NCI-H345 (cell line): ENCODE measurements at places on chromosomes 11 and 22.

- DNase-seq, result no peak
Observed at GRCh38 chr11:24509114-24509513, 12.3 kb downstream of the LUZP2 start.

DNA sequence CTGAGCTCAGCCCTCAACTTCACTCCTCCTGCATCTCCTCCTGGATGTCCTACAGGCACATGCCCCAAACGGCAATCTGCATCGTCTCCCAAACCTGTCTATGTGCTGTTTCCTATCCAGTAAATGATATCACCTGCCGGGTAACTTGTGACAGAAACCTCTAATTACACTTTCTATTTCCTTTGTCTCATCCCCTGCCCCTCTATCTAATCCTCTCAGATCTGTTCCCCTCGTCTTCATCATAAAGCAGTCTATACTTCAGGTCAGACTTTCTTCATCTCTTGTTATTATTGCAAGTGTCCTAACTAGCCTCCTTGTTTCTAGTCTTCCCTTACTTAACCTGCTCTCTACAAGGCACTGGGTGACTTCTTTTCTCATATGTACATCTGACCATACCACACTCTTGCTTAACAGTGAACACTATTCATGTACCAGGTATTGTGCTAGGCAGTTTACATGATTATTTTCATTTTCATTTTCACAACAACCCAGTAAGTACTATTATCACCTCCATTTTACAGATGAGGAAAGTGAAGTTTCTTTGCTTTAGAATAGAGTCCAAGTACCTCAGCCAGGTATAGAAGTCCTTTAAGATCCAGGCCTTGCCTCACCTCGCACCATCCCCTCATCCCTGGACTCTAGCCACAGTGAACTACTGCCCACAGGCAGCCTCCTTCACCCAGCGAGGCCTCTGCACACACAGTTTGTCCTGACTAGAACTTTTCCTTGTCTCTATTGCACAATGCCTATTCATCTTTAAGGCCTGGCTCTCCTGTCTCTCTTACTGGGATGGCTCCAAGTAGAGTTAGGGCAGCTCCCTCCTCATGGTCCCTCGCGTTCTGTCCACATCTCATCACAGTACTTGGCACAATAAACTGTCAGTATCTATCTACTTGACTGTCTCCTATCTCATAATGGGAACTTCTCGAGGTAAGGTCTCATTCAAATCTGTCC lies 22.1 kb upstream of the UCP3 start:
- no peak for DNase-seq

DNA sequence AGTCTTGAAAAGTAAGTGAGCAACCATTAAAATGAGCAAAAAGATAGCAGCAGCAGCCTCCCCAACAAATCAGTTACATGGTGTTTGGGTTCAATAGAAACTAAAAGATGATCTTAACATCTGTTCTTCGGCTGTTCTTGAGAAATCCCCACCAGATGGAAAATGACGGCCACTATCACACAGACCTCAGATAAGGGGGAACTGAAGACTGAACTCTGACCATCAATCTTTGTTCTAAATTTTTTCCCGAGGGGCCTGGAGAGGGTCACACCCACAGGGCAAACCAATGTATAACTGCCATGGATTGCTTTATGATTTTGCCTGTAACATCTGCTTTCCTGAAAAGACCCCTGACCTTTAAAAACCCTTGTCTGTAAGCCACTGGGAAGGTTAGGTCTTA lies 624.8 kb upstream of the KIRREL3 start:
- DNase-seq, result no peak

GRCh38 chr11:117228091-117228490 lies 3.8 kb downstream of the PCSK7 start:
- DNase-seq, result no peak

DNA sequence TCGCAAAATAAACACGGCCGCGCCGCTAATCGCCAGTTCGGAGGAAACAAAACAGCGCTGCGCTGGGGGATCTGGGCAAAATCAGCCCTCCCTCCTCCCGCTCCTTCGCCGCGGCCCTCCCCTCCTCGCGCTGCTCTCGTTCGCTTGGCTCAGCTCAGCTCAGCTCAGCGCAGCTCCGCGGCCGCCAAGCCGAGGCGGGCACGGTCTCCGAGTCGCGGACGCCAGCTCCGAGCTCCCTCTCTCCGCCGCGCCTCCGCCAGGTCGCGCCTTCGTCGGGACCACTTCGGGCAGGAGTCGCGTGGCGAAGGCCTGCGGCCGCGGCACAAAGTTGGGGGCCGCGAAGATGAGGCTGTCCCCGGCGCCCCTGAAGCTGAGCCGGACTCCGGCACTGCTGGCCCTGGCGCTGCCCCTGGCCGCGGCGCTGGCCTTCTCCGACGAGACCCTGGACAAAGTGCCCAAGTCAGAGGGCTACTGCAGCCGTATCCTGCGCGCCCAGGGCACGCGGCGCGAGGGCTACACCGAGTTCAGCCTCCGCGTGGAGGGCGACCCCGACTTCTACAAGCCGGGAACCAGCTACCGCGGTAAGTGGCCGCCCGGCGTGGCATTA lies at the start of gene SPON1:
Gene SPON1, plus strand, starts transcription at position 162 of the 607 bp plus-strand sequence. Its CDS starts 182 bp downstream, at position 344.
- DNase-seq, result no peak

- peak; percentile 78 for DNase-seq
Observed at GRCh38 chr11:34654483-34655334, 33.8 kb downstream of the EHF start.

DNA sequence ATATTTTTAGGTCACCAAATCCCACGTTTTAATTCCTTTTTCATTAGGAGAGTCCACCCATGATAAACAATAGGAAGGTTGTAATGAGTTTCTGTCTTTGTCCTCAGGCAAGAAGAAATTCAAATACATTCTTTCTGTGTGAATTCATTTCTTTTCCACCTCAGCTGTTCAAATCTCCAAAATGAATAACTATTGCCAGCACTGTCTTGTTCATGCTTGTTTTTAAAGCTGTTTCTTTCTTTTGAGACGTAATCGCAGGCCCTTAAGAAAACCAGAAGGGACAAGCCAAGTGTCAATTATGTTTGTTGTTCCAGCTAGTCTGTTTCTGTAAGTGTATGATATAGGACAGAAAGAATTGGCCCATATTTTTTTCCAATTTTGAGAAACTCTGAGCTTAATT lies 20.2 kb downstream of the MMP27 start:
- DNase-seq, result no peak

DNA sequence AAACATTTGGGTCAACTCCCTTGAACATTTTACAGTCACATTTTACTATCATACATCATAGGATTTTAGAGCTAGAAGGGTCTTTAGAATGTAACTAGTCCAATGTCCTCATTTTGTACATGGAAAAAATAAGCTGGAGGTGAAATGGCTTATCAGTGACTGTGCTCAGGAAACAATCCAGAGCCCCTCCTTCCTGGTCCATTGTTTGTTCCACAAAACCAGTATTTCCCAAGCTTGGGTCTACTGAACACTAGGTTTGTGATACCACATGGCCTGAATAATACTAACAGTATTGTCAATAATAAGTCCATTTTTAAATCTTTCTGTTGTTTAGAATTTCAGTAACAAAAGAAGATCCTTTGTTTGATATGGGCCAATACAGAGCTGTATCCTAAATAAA lies 27.1 kb downstream of the PDGFD start:
- DNase-seq, result no peak

DNA sequence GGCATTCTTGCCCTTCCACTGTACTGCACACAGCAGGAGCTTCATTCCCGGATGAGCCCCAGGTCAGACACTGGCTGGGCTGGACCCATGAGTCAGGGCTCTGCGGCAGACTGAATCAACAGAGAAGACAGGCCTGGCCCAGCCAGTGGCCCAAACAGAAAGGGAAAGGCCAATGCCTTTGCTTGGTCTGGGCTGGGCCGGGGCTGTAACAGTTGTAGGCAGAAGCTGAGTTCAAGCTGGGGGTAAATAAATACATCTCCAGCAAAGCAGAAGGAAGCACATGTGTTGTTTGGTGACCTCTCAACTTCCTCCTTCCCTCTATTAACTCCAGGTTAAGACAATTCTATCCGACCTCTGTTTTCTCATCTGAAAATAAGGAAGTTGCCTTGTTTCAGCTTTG lies 1.8 kb upstream of the SMIM35 start:
- DNase-seq, result no peak

DNA sequence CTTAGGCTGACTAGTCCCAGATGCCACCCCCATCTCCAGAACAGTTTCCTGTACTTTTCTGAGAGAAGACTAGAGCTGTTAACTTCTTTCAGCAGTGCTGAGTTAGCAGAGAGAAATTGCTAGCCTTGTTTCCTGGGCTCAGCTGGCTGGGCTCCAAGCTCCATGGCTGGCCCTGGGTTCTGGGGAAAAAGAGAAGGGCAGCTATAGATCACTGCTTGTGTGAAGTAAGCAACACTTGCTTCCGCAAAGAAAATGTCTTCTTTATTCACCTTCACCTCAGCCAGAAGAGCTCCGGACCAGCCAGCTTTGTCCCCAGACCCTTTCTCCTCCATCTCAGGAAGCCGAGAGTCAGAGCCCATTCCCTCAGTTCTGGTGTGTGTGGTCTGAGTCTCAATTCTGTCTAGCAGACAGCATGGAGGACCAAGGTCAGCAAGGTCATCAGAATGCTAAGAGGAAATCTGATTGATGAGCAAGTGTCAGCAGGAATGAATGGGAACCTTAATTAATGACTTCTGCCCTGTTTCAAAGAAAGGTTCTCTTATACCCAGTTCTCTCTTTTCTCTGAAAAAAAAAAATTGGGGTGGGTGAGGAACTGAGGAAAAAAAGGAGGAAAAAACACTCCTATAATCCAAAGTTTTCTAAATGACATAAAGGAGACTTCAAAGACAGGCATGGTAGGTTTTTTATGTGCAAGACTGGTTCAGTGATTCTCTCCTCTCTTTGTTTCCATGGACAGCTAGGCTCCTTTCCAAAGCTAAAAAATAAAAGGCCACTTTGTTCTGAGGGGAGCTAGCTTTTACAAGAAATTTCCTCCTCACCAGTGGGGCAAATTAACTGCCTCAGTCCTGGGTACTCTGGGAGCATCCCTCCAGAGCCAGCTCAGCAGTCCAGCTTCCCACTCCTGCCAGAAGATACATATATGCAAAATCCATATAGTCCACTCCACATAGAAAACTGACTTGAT lies 63.6 kb upstream of the FAM181B start:
- DNase-seq, result no peak

- DNase-seq, result no peak
Observed at GRCh38 chr22:50206599-50206998, 5.8 kb downstream of the SELENOO start.

DNA sequence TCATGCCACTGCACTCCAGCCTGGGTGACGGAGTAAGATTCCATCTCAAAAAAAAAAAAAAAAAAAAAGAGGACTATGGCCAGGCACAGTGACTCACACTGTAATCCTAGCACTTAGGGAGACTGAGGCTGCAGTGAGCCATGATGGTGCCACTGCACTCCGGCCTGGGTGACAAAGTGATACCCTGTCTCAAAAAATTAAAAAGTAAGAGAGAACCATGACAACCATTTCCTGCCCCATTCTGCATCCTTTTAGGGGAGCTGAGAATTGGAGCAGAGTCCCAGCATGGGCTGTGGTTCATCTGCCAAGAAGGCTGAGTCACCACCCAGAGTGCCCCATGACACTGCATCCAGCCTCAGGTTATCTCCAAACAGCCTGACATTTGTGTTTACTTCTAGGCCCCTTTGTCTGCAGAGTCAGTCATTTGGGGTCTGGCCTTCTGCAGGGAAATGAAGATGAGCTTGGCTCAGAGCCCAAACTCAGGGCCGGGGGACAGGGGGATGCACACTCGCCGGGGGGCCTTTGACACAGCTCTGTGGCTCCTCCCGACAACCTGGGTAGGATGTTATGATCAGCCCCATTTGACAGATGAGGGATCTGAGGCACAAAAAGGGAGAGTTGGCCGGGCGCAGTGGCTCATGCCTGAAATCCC lies 4.7 kb downstream of the CSDC2 start:
- DNase-seq, result no peak

GRCh38 chr22:24696551-24697001 lies 77.9 kb downstream of the PIWIL3 start:
- no peak for DNase-seq
